ENCODE measurements at places on chromosomes 1 and 21.

- no peak for DNase-seq
Observed at GRCh38 chr1:78104322-78104721, 58.6 kb downstream of the GIPC2 start.

- no peak for DNase-seq
Observed at GRCh38 chr1:203509135-203509534, 15.2 kb downstream of the OPTC start.

DNA sequence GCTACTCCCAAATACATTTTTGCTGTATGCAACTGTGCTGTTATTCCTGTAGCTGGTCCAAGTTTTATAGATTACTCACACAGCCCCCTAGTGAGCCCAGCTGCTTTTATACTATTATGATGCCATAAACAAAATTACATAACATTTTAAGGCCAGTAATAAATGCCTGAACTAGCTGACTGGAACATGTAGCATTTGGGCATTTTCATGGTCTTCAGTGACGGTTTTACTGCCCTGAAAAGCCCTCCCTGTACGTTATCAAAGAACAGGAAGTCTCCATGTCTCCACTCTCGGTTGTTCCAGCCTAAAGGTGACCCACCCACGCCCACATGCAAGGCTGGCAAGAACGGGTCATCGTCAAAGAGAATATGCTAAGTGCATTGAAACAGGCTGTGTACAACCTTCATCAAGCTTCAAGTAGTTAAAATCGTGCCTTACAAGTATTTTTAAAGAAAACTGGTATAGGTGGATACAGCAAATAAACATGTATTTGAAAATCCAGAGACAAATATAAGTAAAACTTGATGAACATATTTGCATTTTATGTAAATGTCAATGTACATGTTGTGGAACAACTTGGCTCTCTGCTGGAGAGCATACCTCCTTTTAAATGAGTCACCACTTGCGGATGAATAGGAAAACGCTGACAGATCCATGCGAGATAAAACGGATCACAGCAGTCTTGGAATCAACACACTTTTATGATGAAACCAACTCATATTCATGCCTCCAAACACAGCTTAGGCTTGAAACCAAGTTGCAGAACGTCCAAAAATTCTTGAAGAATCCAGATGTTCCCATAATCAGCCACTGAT lies 520.5 kb downstream of the SMYD3 start:
- DNase-seq = no peak

- no peak for DNase-seq
Observed at GRCh38 chr1:32651461-32652073, 559 bp downstream of the RBBP4 start.

DNA sequence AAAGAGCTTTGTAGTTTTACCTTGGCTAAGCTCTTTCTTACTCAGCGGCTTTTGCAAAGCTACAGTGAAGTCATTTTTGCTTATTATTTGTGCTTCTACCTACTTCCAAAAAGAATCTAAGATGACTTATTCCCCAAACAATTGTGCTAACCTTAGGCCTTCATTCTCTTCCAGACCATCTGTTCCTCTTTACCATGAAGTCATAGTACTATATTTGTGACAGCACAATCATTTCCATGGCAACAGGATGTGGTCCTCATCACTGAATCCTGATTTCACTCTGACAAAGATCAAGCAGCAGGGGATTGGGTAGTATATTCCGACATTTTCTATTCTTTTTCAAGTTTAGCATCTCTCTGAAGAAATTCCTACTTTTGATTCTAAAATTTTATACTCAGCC lies 24.8 kb upstream of the NMNAT2 start:
- no peak for DNase-seq

GRCh38 chr1:21491488-21492355 lies 17.5 kb upstream of the ALPL start:
- DNase-seq = peak; percentile 67

DNA sequence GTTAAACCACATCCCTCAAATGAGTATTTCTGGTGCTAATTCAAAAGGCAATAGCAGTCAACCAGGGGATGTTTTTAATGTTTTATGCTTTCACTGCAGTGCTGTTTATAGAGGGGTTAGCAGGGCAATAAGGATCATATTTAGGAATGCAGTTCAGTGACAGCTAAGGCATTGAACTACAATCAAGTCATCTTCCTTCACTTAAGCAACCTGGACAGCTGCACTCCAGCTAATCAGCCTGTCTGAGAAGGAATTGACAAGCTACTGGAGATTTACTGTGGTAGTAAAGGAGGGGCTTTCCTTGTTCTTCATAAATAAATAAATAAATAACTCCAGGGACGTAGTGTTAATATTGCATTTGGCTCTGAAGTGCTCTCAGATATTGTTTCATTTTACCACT lies 93.9 kb downstream of the DAB1 start:
- no peak for DNase-seq

All from NCI-H748 treated with DMSO at 0.1 percent for 48 hours (cell line).